ENCODE measurements at places on chromosomes 11 and 22. TPM values are rescaled to one million over a fixed set of nuclear protein-coding genes. Genes with fewer than 3 reads are reported as not detected.

MS4A12 gene
- not detected for total RNA-seq

VSIG2 gene
- 2.0 TPM for total RNA-seq

POU2AF2 gene
- 0.80 TPM for total RNA-seq

CHRM4 gene
- total RNA-seq, result not detected

TREH gene
- not detected for total RNA-seq

SCGB1C1 gene
- total RNA-seq, result not detected

CLCF1 gene
- 7.5 TPM for total RNA-seq

OR5B21 gene
- total RNA-seq, result not detected

GAL3ST3 gene
- total RNA-seq, result not detected

TMEM191B gene
- 0.80 TPM for total RNA-seq

FAR1 gene
- total RNA-seq, result 130 TPM

MAJIN gene
- not detected for total RNA-seq

SLC22A12 gene
- total RNA-seq, result not detected

SYT8 gene
- total RNA-seq, result 1.1 TPM

CCDC87 gene
- 0.22 TPM for total RNA-seq

SORL1 gene
- 45.1 TPM for total RNA-seq

DEFB131B gene
- not detected for total RNA-seq

GLYATL1 gene
- total RNA-seq, result not detected

PHETA2 gene
- total RNA-seq, result 12.8 TPM

MUC5AC gene
- total RNA-seq, result 0.27 TPM

RBMXL2 gene
- 0.22 TPM for total RNA-seq

KDM4D gene
- 0.80 TPM for total RNA-seq
